Activated CD8-positive, alpha-beta memory T cell treated with anti-CD3 and anti-CD28 coated beads, Interleukin-2, amount 50 U/mL, for 4 hours (primary cell): ENCODE measurements at places on chromosomes 6 and 20.

DNA sequence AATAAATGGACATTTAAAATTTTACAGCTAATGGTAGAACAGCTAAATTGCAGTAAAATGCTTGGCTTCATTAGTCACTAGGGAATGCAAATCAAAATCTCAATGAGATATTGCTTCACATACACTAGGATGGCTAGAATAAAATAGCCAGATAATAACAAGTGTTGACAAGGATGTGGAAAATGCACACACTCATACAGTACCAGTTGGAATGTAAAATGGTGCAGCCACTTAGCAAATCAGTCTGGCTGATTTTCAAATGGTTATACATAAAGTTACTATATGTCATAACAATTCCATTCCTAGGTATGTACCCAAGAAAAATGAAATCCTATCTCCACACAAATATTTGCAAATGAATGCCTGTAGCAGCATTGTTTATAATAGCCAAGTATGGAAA lies 452.1 kb downstream of the HDGFL1 start:
- no peak for DNase-seq

DNA sequence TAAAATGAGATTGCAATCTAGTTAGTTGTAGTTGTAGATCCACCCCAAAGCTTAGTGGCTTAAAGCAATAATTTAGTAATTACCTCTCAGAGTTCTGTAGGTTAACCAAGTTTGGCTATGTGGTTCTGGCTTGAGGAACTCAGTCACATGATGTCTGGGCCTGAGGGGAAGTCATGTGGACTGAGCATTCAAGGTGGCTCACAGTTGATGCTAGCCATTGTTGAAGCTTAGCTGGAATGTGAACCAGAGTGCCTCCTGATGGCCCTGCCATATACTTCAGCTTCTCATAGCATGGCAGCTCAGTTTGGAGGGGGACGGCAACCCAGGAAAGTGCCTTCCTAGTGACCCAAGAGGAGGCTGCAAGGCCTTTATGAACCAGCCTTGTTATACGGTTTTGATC lies 263.2 kb upstream of the RNF217 start:
- no peak for DNase-seq

DNA sequence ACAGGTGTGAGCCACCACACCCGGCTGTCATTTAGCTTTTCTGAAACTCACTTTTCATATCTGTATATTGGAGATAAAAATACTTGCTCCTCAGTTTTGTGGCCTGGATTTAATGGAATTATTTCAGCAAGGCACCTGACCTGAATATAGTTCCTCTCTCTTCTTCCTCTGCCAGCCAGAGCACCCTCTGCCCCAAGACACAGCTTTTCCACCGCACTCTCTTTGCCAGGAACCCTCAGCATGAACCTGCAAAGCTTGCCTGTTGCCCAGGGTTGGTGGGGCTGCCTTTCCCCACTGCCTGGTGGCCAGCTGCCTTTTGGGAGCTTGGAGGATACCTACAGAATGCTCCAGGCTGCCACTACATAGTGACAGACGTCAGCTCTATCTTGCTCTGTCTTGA lies 3.1 kb downstream of the GTSF1L start:
- DNase-seq = no peak

DNA sequence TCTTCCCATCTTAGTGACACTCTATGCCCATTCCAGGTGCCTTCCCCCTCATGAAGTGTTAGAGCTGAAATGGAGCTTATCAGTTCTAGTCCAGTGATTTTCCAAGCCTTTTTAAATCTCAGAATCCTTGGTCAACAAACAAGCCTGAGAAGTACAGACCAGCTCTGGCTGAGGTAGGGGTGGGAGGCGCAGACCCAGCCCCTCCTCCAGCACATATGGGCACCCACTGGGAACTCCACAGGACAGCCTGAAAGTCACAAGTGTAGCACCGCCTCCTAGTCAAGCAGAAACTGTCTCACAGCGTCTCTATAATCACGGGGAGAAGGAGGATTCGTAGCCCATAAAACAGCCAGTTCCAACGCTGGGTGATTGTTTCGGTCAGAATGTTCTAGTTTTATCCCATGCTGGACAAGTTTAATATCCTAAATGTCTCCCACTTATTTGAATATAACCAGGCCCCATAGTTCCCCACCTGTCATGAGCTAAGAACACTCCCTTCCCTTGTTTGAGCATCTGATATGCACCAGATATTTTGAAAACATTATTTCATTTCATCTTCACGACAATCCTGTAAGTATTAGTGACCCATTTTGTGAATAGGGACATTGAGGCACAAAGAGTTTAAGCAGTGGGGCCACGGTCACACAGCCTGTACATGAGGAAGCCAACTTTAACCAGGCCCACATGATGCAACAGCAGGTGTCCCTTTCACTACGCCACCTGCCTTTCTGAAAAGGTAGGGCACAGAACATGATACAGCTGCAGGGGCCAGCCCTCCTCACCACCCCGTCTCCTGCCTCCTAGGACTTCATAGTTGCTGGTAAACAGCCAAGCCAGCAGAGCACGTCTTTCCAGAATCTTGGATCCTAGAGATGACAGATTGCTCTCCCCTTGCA lies 40.1 kb downstream of the TRAF3IP2 start:
- no peak for DNase-seq

DNA sequence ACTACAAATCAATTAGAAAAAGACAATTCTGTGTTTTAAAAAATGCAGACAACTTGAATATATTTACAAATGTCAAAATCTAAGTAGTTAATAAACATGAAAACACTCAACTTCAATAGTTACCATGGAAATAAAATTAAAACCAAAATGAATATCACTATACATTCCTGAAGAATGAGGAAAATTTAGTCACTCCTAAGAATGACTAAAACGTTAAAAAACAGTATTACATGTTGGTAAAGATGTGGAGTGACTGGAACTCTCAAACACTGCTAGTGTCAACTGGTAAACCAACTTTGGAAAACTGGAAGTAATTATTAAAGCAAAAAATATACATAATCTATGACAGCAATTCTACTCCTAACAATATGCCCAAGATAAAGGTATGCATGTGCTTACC lies 36.3 kb downstream of the AHI1 start:
- no peak for DNase-seq

- no peak for DNase-seq
Measured at GRCh38 chr6:2197177-2197671, 48.2 kb downstream of the GMDS start.

DNA sequence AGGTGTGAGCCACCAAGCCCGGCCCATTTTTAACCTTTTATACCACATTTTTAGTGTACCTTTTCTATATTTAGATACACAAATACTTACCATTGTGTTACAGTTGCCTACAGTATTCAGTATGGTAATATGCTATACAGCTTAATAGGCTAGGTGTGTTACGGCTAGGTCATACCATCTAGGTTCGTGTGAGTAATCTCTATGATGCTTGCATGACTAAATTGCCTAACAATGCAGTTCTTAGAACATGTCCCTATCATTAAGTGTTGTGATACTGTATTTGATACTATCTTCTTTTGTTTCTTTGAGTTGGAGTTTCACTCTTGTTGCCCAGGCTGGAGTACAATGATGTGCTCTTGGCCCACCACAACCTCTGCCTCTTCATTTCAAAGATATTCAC lies 387.7 kb upstream of the SASH1 start:
- DNase-seq = no peak

- no peak for DNase-seq
Measured at GRCh38 chr20:5786930-5787795, 37.0 kb downstream of the SHLD1 start.

GRCh38 chr6:109227646-109228045 lies 132.3 kb downstream of the CEP57L1 start:
- DNase-seq = no peak

GRCh38 chr20:25318471-25319240 lies 70.8 kb downstream of the PYGB start:
- DNase-seq = no peak

DNA sequence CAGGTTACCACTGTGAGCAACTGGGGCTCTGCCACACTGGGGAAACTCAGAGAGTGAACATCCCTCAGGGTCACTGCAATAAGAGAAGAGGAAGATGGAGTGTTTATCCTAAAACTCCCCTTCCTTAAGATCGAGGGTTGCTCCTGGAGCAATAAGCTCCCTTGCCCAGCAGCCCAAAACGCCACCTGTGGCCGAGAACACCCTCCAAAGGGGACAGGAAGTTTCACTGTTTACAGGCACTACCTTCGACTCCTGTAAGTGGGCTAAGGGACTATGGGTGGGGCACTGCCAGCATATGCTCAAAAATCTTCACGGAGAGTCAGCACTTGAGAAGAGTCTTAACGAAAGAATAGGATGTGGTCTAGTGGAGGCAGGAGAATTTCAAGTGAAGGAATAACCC lies 132.5 kb downstream of the FAXC start:
- DNase-seq = no peak

DNA sequence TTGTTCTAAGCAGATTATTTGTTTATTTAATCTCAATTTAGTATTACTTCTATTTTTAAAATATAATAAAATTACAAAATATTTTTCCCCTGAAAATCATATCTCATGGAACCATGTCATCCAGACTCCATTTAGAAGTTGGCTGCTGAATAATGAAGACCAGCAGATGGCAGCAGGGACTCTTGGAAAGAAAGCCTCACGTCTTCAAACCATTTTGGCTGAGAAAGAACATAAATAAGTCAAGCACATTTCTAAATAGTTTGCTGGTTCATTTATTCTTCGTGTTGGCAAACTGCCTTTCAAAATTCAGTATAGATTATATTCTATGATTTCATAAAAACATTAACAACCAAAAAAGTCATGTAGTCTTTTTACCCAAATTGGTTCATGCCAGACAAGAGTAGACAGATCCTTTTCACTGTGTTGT lies 71.7 kb downstream of the RCAN2 start:
- no peak for DNase-seq

DNA sequence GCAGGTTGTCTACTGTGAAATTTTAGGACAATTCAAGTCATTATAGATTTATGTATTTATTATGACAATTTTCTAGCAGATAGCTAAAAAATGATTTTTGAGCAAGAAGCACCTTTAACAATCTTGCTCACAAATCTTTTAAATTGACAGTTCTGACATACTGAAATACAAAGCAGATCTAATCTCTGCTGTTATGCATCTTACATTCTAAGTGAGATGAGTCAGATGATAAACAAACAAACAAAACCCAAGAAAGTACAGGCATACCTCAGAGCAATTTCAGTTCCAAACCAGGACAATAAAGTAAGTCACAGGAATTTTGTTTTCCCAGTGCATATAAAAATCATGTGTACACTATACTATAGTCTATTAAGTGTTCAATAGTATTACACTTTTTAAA lies 430.7 kb upstream of the PTCHD4 start:
- DNase-seq = no peak

DNA sequence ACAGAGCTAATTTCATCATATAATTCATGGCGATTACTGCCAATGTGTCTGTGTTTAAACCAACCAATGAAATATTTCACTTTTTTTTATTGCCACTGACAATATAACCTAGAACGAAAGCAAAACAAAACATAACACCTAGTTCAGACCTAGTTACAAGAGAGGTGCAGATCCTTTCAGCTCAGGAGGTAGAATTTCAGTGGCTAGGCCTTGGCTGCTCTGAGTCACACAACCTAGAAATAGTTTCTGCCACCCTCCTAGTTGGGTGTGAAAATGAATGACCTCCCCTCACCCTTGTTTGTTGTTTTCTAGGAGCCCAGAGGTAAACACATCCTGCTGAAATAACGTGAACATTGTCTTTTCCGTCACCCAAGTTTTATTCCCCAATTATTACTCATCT lies 356.3 kb downstream of the HTR1B start:
- DNase-seq = no peak

DNA sequence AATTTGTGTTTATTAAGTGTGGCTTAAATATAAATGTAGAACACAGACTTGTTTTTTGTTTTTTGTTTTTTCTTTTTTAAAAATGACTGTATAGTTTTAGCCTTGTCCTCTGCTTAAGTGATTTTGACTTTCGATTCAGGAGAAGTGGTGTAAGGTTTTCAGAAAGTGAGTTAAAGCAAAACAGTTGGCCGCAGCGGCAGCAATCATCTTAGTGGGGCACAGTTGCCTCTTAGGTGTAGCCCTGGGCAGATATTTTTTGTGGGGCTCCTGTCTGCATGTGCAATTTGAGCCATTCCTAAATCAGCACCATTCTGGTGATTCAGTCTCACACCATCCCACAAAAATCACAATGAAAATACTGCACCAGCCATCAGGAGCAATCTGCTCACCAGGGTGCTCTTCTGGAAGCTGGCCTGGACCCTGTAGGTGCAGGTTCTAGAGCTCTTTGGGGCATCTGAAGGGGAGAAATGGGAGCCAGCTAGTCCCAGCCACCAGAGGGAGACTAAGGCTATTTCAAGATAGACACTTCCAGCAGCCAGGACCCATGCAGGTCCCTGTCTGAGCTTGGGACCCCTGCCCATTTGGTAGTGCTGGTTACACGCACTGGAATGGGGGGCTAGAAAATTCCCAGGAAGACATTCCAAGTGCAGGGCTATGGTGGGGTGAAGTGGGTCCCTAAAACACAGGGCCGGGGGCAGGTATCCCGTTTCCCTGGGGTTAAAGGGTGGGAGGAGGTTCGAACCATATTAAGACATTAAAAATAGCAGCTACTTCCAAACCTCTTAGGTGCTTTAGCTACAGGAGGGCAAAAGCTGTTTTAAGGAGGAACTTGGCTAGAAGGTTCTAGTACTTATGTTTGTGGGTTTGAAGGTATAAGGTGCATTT lies 156.6 kb downstream of the NFATC2 start:
- DNase-seq = no peak

GRCh38 chr20:53800418-53800817 lies 206.8 kb upstream of the ZNF217 start:
- DNase-seq = no peak

DNA sequence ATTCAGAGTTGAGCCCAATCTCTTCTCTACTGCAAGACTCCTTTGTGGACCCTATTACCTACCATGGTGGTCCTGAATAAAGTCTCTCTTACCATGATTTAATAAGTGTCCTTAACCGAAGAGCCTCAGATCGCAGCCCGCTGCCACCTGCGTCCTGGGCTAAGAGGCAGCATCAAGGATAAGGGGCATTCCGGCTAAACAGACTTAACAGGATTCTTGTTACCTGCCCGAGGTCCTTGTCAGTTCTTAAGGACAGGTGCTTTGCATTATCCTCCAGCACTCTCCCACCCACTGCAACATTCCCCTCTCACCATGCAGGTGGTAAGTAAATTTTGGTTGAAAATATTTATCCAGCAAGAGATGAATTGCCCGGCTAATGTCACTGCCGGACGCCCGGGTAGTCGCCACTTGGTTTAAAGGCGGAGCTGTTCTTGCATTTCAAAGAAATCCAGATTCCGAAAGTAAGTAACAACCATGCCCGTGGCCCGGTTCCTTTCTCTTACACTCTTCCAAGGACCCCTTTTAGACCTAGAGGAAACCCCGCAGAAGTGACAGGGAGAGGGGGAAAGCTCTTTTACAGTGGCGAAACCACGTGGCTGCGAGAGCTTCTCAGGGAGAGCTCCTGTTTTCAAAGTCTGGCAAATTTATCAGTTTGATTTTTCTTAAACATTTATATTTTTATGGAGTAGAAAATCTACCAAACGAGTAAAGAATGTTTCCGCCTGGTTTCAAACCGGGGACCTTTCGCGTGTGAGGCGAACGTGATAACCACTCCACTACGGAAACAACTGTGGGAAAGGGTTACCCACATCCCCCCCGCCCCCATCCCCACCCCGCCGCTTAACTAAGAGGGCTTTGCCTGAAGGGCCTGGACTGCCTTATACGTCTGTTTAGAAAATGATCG lies 41.9 kb upstream of the PRSS16 start:
- no peak for DNase-seq

GRCh38 chr6:71721642-71722041 lies 164.7 kb upstream of the RIMS1 start:
- no peak for DNase-seq
